Aorta (tissue), 5 donors: ENCODE measurements at places on chromosomes 5 and 9.

DNA sequence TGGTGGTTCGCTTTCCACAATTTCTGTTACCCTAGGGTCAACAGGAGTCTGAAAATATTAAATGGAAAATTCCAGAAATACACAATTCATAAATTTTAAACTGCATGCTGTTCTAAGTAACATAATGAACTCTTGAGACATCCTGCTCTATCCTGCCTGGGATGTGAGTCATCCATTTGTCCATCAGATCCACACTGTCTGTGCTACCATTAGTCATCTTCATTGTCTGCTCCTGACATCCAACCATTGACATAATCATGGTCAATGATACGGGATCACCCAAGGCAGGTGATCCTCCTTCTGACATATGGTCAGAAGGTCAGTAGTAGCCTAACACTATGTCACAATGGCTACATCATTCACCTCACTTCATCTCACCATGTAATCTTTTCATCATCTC is 276.7 kb upstream of the KIF2A start:
- DNase-seq = no peak

DNA sequence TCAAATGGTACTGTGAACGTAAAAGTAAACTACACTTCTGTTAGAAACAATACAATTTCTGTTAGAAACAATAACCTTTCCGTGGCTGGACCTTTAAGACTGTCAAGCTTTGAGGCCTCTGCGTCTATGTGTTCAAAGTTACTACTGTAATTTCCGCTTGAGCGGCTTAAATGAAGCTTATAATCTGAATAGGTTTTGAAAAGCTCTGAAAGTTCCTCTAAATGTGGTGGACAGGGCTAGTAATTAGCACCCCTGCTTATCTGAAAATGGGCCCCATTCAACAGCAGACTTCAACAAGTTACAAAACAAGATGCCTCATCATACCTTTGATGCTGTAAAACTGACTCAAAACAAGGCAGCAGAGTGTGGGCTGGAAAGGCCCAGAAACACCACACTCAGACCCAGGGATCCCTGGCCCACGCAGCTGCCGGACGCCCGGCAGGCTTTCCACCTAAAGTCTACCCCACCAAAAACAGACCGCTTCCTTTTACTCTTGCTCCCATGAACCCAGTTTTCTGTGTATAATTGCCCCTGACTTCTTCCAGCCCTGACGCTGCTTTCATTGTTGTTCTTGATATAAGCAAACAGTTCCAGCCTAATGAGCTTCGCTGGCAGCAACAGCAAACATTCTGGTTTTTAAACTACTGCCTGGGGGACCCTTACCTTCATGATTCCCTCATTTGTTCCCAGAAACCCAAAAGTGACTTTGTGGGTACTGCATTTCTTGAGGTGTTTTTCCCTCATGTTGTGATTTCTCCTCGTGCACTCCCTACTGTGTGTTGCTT is 66.7 kb downstream of the TLE1 start:
- no peak for DNase-seq

- no peak for DNase-seq
Observed at GRCh38 chr9:121824651-121825030, 173.2 kb downstream of the DAB2IP start.

DNA sequence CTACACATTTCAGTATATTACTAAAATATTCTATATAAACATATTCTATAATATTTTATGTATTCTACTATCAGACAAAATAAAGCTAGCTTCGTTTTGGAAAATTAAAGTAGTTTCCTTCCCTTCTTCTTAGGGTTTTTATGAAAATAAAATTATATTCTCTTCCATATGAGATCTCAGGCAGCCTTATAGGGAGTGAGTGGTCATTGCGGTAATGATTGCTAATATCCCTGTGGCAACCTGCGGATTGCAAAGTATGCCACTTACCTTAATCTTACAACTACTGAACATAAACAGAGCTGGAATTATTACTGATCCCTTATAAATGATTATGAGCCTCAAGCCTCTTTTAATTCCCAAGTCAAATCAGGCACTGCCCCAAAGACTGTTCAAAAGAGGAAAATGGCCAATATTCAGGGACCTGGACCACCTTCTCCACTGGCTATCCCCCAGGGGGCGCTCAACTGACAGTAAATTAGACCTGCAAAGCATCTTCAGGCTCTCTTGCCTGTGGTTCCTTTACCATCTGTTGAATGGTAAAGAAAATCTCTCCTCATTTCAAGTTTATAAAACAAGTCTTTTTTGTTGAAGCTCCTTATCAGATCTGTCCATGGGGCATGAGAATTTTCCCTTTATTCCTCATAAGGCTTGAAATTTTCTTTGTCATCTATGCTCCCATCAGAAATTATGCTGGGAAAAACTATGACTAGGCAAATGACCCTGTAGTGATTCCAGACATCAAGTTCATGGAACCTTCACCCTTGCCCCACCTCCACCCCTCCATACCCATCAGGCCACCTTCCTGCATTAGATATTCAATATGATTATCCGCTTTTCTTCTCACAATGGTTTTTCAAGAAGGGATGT is 163.9 kb downstream of the CEMIP2 start:
- peak; percentile 81 for DNase-seq

DNA sequence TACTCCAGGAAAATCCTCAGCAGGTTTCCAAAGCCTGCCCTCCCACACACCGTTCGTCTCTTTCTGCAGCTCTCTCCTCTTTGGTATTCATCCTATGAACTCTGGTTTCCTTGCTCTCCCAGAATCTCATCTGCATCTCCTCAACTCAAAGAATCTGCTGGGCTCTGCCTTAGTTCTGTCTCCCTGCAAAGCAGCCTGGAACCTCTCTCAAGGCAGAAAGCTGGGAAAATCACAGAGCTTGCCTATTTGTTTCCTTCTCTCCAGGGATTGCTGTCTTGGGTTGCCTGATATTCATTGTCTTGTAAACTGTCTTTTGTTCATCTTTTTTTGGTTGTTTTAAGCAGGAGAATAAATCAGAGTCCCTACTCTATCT is 5.3 kb upstream of the ERAP2 start:
- no peak for DNase-seq

- no peak for DNase-seq
Observed at GRCh38 chr5:132688536-132689339, 14.9 kb downstream of the IL4 start.

DNA sequence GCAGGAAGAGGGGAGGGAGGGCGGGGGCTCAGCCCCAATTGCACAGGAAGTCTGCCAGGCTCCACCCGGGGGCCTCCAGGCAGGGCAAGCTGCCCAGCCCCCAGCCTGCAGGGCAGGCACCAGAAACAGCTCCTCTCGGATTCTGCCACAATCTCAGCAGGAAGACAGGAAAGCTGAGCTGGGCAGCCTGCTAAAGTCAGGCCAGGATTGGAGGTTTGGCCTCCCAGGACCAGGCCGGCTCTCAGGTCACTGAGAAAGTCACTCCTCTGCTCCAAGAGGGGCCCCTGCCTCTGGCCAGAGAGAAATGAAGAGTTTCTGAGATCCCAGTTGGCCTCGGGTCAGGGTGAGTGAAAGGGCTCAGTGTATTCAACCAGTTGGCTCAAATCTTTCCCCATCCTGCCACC is 54.6 kb upstream of the STXBP1 start:
- no peak for DNase-seq

DNA sequence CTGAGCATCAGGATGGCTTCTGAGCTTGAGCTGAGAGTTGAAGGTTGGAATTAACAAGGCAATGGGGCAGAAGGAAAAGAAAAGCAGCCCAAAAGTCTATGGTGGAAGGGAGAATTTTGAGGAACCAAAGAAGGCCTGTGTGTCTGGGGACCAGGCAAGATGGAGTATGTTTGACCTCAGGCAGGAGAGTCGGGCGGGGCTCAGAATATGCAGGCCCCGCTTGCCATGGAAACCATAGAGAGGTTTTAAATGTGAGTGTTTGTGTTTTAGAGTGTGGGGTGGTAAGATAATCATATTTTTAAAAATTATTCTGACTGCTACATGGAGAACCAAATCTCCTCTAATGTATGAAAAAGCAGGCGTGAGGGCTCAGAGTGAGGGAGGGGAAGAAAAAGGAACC is 174.0 kb upstream of the PPP2R2B start:
- DNase-seq = no peak

DNA sequence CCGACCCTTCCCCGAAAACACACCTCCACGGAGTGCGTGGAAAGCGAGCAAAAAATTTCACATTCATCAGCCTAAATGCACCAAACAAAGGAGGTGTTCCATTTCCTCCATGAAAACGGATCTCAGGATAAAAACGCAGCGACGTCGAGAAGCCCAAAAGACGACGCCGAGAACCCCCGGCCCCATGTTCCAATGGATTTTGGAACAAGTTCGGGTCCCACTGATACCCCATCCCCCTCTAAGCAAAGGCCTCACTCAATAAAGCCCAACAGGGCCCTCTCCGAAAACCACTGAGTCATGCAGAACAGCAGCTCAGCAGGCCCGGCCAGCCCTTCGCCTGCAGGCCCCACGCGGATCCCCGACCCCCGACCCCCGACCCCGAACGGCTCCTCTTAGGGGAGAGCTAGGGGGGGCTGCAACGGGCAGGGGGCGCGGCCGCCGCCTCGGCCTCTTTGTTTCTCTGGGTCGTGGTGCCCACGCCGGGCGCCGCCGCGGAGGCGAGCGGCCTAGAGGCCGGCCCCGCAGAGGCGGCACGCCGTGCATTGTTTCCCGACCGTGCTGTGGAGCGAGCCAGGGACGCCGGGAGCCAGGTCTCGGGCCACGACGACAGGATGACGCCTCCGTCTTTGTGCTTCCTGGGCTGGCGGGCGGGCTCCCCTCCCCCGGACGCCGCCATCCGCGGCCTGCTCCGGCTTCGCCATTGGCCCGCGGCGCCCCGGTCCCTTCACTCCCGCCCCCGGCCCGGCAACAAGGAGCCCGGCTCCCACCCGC is 915 bp downstream of the ZFAND5 start:
- DNase-seq = peak; percentile 80

DNA sequence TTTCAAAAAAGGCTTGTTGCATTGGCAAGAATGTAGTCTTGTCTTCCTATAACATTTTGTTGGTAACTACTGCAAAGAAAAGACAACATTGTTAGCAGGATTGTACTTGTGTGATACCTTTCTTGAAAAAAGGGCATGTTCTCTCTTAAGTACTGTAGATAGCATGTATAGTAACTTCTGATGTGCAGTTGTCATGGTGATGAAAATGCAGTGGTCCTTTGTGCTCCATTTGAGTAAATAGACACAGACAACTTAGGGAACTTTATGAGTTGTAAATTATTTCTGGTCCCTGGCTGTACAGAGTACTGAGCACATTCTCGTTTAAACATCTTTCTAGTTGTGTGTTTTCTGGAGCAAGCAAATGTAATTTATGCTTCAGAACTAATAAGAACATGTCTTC is 103.3 kb downstream of the CD180 start:
- no peak for DNase-seq
